NCI-H510A (cell line): ENCODE measurements at places on chromosomes 6 and 20.

DNA sequence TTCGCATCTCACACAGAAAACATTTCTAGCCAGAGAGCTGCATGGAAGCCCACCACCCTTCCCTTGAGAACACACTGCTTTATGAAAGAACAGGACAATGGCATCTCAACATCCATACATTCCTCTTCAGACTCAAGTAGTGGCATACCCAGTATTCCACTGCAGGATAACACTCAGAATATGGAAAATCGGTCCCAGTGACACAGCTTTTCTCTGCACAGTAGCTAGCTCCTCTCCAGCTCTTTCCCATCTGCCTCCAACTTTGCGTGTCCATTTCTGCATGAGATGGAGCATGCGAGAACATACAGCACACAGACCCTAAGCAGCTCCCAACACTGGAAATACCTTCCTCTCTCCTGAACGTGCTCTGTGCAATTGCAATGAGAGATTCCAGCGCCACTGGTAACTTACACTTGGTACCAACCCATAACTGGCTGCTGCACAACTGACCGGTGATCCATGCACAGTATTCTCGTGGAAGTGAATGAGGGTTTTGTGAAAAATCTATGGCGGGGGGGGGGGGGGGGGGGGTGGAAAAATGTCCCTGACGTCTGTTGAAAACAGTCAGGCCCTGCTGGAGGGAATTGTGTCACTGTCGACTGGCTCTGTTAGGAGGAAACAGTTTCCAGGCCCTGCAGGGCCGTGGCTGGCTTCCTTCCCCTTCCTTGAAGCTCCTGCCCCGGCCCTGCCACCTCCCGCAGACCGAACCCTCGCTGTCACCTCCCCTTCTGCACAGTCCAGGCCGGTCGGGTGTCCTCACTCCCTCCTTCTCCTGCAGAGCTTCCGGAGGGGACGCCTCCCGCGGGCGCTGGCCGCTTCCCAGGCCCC is 265.9 kb upstream of the QKI start:
- no peak for DNase-seq

GRCh38 chr6:149474108-149474935 is 10.5 kb downstream of the ZC3H12D start:
- no peak for DNase-seq

DNA sequence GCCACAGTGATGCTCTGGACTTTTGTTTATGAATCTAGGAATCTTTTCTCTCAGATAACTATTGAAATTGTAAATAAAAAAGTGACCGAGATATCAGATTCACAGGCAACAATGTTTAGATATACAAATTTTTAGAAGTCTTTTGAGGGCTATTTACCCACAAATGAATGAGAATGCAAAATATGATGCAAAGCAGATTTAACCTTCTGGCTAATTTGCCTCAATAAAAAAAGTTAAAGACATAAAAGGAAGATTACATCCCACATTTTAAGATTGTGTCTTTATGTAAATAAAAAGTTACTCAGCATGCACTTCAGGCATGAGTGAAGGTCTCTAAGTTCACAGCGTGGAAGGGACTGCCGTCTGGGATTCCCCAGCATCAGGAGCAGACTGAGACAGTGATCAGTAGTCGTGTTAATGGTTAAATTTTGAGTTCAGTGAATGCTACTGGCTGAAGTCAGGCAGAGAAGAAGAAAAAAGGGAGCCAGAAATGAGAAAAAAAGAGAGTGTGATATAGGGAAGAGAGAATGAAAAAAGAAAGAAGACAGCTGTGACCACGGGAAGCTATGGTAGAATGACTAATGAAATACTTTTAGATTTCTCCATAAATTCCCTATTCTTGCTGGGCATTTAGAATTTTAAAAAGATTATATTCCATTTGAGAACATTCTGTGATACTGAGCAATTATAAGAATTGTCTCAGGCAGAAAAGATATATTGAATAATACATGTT is 93.6 kb downstream of the MYB start:
- DNase-seq = no peak

DNA sequence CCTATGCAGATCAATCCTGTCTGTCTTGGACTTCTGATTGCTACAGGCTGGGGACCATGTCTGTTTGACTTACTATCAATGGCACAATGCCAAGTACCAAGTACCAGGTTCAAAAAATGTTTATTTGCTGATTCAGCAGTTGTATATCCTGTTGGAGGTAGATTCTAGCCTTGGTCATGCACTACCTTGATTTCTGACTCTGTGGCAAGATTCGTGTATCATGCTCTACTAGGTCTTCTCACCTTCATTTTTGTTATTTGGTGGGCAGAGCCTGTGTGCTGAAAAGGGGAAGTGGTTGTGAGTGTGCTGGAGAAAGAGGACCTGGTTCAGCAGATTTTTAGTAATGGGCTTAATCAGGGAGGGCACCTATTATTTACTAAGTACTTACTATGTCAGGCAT is 192.4 kb upstream of the MYLIP start:
- no peak for DNase-seq

GRCh38 chr20:36145877-36146707 is 8.4 kb upstream of the EPB41L1 start:
- DNase-seq = peak; percentile 31

DNA sequence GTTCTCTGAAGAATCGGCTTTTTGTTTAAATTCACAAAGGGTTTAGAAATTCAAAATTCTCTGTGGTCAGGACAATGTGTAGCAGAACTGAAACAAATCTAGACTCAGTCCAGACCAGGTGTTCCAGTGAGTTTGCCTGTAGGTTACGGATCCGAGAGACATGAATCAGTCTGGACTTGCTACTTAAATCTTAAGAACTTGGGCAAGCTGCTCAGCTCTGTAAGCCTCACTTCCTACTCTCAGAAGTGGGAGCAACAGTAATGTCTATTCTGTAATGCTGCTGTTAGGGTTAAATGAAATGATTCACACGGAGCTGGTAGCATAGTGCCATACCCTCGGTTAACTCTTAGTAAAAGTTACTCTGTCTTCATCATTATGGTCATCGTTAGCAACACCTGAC is 37.7 kb downstream of the HECA start:
- no peak for DNase-seq

GRCh38 chr6:128600397-128600951 is 80.1 kb upstream of the PTPRK start:
- no peak for DNase-seq

GRCh38 chr6:144104488-144104887 is 9.1 kb upstream of the SF3B5 start:
- DNase-seq = no peak

GRCh38 chr6:37456126-37456525 is 23.1 kb downstream of the CMTR1 start:
- DNase-seq = no peak
